Heart left ventricle (tissue), 16 donors: ENCODE measurements at places on chromosomes 5 and 9. TPM values are rescaled to one million over a fixed set of nuclear protein-coding genes. Genes with fewer than 3 reads are reported as not detected.

DNA sequence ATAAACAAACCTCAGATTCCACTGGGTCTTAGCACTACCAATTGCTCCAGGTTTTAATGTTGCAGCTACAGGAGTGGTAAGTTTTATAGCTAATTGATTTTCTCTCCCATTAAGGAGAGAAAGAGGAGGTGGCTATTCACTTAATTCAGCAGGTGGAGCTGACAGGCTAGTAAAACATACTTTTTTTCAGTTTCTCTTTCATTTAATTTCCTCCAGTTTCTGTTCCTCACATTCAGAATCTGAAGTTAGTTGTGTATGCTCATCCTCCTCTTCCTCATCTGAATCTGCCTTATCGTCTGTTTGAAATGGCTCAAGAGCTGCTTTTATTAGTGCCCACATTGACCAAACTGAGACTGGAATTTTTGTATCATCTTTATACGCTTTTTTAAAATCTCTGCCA, 98.0 kb downstream of the PLPPR1 start:
- no peak for DNase-seq

DNA sequence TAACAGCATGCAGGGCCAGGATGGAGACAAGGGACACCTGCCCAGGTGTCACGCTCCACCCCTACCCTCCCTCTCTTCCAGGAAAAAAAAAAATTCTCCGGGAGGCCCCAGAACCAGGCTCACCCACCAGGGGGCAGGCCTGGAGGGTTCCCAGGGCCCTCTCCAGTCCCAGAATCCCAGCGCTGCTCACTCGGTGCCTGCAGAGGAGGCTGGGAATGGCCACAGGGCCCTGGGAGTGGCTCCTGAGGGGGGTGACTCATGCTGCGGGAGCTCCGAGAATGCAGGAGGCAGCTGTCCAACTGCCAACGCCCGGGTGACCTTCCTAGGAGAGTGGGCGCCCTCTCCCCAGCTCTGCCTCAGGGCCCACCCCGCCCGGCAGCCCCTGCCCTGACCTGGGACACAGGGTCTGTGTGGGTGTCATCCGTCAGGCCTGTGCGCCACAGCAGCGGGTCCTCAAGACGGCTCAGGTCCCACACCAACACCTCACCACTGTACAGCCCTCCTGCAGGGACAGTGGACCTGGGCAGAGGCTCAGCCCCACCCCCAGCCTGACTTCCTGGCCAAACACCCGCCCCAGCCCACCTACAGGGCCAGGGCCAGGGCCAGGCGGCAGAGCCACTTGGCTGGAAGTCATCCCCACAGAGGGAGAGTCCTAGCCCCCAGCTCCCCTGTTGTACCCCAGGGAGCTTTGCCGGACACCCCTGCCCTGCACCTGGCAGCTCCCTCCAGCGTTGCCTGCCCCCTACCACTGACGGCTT, 21.2 kb downstream of the DYNC2I2 start:
- peak; percentile 96 for DNase-seq

- peak; percentile 98 for DNase-seq
These were observed 57.3 kb downstream of the GADD45G start for GRCh38 chr9:89661956-89662717.

The ASPN gene
- 36.3 TPM for total RNA-seq

The NUTM2F gene
- not detected for total RNA-seq
